NCI-H2081 treated with DMSO at 0.1 percent for 48 hours (cell line): ENCODE measurements at places on chromosomes 2 and 18.

- DNase-seq: no peak
Observed at GRCh38 chr18:75521816-75522215, 94.3 kb upstream of the SMIM21 start.

DNA sequence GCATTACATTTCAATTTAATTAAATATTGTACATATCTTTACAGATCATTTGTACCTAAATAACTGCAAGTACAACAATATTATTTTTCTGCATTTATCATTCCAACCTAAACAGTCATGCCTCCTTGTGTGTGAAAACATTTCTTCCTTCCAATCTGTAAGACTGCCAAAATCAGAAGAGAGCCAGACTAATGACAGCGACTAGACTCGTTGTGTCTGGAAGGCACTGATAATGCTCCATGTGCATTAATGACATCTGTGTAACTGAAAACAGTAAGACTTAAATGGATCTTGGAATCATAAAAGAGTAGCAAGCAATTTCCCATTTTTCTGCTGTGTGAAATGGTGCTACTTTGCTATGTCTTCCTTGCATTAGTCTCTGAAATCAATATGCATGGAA is 278.0 kb upstream of the DSEL start:
- no peak for DNase-seq

GRCh38 chr2:161068670-161069069 is 91.6 kb upstream of the TANK start:
- no peak for DNase-seq

- no peak for DNase-seq
Observed at GRCh38 chr2:121104721-121105141, 180.3 kb downstream of the TFCP2L1 start.

GRCh38 chr18:54268751-54269150 is 566 bp upstream of the POLI start:
- no peak for DNase-seq

DNA sequence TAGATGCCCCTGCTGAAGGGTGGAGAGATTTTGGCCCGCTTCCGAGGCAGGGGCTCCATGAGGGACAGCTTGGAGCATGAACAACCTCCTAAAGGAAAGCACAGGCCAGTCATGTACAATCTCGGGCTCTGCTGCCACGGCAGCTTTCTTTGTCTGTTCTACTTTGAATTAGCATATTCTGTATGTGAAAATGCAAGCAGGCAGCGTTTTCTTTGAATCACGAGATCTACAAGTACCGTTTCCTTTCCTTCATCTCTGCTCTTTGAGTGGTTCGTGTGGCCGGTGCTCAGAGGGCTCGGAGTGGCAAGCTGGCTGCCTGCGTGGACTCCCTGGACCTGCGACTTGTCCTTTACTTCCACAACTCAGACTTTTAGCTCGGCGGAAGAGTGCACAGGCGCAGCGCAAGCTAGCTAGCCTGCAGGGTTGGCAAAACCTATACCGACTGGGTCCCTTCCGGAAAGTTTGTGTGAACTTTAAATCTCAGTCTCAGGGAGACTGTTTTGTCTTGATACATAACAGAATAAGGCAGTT is 6.9 kb downstream of the TWIST2 start:
- no peak for DNase-seq

- no peak for DNase-seq
Observed at GRCh38 chr2:211494536-211494935, 938.1 kb downstream of the CPS1 start.

DNA sequence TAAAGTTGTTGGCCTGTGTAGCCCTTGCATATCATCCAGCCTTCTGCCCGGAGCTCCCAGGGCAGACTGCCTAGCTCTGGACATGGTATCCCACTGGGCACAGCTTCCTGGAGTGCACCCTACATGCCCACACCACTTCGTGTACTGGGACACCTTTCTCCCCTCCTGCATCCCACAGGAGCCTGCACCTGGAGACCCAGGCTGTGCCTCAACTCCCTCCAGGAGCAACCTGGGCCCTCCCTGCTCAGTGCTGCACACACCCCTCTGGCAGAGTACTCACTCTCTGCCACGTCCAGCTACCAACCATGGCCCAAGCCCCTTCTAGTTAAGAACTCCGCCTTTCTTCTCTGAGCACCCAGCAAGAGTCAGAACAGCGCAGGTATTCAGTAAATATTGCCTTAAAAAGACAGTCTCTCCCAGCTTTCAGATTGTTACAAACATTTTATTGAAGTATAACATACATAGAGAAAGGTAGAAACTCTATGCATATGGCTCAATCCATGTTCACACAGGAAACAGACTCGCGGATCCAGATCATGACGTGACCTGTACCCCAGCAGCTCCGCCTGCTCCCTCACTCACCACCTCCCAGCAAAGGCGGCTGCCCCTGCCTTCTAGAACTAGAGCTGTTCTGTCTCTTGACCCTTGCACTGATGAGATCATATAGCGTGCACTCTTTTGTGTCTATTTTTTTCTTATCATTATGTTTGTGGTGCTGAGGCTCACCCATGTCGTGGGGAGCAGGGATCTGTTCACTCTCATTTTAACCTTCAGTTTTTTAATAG is 98.4 kb upstream of the MYCN start:
- no peak for DNase-seq

- DNase-seq: no peak
Observed at GRCh38 chr2:238697193-238698071, 150.5 kb upstream of the TWIST2 start.

- no peak for DNase-seq
Observed at GRCh38 chr2:230447455-230448451, 31.8 kb downstream of the SP100 start.

DNA sequence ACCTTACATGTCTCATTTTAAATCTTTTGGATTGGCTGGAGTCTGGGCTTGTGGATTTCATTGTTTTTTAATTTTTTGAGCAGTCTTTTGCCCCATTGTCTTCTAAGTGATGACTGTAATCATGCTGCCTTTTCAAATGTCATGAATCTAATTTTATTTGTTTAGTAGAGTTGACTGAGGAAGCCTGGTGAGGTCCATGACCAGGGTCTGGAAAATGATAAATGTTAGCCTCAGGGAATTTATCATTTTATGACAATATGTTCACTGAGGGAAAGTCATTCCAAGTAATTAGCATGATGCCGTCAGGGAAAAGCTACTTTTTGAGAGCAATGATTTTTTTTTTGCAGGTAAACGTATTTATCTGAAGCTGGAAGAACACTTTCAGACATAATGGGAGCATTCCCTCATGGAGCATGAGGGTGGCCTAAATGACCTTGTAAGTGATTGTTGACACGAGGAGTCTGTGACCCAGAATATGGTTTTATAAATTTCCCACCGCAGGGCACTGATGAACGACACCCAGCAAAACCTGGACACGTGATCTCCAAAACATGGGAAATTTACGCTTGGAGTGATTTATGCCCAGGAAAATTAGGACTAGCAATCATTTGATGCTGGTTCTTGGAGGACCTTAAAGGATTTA is 155.3 kb upstream of the NABP1 start:
- DNase-seq: no peak

DNA sequence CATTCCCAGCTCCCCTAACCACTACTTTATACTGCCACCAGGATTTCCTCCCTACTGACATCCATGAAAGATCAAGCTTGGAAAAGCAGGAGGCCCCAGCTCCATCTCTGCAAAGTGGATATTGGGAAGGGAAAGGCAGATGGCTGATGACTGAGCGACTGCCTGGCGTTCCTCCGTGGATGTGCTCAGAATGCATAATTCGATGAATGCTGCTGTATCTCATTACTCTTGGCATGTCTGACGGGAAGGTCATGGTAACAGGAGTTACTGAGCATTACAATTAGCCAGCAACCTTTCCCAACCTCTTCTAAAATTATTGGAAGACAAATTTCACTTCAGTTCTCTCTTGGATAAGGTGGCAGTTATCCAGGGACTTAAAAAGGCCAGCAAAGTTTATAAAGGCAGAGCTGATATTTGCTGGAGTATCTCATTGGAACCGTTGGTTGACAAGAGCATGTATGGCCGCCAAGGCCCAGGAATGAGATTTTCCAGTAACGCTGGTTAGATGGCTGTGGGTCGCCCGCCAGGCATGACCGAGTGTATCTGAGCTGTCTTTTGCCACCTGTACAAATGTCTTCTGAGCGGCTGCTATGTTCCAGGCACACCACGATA is 34.5 kb downstream of the KCNE4 start:
- DNase-seq: no peak

DNA sequence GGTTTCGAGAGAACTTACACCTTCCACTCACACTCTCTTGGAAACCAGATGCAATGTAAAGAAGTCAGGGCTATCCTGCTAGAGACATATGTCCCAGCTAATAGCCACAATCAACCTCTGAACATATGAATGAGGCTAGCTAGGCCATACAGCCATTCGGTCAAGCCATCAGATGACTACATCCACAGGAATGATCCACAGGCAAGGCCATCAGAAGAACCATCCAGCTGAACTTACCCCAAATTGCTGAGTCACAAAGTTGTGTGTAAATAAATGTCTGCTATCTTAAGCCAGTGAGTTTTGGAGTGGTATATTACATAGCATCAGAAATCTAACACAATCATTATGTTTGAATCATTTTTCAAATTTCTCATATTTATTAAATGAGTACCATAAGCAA is 5.2 kb upstream of the SPAST start:
- no peak for DNase-seq

GRCh38 chr2:191935247-191935646 is 88.4 kb upstream of the CAVIN2 start:
- DNase-seq: no peak

GRCh38 chr2:130369311-130369964 is 13.6 kb downstream of the PTPN18 start:
- DNase-seq: no peak

DNA sequence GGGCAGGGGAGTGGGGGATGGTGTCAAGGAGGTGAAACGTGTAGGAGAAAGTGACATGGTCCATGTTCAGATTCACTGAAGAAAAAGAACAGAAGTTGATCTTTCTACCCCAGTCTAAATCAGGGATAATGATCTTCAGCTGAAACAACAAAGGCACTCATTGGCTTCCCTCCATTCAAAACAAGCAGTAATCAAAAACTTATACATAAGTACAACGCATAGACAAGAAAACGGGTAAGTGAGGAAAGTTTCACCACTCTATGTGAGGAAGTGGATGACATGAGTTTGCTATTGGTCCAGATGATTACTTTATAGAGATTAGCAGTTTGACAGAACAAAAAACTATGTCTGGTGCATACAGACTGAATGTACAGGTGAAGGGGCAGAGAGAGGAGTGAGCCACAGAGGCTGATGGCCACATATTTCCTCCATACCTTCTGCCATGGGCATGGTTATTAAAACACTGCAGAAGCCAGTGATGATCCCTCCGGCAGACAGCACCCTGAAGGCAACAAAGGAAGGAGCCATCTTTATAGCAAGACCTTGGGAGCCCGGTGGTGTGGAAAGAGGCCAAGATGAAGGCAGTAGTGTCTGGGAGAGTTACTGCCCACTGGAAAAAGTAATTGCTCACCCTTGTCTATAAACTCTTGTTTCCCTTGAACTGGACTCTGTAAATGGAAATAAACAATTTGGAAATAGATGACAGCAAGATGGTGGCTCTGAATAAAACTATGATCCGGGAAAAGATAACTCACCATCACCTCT is 57.7 kb downstream of the SLC25A12 start:
- no peak for DNase-seq

DNA sequence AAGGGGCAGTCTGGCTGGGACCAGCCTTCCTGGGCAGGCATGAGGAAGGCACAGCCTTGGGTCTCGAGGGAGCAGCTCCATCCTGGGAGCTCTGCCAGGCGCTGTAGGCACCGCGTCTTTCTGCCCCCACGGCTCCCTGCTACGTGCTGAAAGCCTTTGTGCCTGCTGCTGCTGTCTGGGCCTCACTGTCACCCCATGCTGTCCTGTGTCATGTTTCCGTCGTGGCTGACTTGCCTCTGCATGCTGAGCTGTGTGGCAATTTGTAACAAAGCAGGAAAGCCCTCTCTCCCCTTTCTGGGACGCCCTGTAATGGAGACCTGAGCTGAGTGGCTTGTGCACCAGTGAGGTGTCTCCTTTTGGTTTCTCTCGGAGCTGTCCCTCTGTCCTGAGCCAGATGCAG is 152.5 kb downstream of the TSN start:
- DNase-seq: peak; percentile 72

DNA sequence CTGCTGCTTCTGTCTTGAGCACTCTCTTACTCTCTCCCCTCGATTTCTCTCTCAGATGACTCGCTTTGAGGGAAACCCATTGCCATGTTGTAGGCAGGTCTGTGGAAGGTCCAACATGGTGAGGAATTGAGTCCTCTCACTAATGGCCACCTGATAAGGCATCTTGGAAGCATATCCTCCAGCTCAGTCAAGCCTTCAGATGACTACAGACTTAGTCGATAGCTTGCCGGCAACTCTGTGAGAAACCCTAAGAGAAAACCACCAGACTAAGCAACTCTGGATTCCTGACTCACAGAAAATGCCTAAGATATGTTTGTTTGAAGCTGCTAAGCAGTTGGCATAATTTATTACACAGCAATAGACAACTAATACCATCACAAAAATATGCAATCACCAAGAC is 51.2 kb downstream of the WDR75 start:
- DNase-seq: no peak

DNA sequence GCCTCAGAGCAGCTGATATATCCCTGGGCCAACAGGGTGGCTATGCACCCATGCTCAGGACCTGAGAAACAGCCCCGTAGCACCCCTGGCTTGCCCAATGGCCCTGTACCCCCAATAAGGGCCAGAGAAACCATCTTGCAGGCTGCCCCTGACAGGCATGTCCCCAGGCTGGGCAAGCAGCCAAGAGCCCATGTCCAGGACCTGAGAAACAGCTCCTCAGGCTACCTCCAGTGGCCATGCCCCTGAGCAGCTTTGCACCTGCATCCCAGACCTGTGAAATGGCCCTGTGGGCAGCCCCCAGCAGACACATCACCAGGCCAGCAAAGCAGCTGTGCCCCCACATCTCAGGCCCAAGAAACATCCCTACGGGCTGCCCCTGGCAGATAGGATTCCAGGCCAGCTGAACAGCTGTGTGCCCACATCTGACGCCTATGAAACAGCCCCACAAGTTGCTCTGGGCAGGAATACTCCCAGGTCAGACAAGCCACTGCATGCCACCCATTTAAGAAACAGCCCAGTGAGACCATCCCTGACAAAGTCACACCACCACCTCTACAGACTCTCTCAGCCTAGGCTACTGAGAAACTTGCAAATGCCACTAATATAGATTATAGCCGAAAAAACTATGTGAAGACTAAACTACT is 84.1 kb downstream of the TMEM237 start:
- no peak for DNase-seq

- DNase-seq: no peak
Observed at GRCh38 chr2:119147776-119148715, 10.5 kb downstream of the C1QL2 start.
